NCI-H2029 (cell line): ENCODE measurements at places on chromosomes 6 and 20.
A peak's percentile ranks its signal among the peaks of the same experiment; 100 is the strongest.

DNA sequence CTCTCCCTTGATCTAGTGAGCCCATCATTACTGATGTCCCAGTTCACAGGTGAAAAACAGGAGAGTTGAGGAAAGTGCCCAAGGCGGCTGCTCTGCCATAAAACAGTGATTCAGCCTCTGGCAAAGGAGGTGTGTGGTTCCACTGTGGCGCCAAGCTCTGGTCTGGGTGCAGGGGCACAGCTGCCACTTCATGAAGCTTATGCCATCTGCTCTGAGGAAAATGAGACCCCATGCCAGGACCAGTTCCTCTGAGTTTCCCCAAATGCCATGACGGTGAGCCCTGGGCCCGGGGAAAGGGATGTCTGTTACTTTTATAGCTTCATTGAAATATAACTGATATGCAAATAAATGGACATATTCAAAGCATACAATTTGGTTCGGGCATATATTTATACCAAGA lies 33.7 kb upstream of the ZBP1 start:
- no peak for DNase-seq

DNA sequence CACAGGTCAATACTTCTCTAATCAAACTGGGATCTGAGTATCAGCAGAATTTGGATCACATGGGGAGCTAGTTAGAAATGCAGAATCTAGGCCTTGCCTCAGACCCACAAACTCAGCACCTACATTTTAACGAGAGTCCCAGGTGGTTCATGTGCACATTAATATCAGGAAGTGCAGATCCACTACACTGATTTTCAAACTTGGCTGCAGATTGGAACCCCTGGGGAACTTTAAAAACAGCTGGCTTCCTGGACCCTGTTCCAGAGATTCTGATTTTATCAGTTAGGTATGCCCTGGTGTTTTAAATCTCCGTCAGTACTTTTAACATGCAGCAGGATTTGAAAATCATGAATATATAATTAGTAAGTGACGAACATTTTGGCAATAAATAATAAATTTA lies 1.9 kb upstream of the CST8 start:
- no peak for DNase-seq

GRCh38 chr6:16985513-16986284 lies 116.2 kb upstream of the STMND1 start:
- no peak for DNase-seq

DNA sequence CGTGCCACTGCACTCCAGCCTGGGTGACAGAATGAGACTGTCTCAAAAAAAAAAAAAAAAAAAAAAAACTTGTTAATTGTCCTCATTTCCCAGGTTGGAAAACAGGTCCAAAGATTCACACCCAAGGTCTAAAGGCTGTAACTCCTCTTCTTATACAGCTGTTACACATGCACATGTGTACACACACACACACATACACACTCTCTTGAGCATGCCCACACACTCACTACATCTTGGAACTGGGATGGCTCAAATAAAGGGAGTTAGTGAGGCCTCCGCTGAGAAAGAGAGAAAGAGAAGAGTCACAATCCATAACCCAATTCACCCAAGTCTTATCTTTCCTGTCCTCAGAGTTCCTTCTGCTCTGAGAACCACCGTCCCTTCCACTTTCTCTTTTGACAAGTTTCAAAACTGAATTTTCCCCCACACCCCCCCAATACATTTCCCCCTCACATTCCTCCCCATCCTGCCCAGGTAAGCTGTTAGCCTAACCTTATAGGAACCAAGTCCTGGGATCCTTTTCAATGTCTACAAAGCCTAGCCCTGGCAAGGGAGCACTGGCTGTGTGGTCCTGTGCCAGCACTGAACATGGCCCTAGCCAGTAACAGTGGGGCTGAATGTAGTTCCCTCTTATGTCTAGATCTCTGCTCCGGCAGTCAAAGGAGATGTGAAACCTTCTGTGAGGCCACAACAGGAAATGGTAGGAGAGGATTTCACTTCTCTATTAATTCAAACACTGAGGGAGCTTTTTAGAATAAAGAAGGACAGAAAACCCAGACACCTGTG lies 3.2 kb upstream of the HLA-DMB start:
- no peak for DNase-seq

DNA sequence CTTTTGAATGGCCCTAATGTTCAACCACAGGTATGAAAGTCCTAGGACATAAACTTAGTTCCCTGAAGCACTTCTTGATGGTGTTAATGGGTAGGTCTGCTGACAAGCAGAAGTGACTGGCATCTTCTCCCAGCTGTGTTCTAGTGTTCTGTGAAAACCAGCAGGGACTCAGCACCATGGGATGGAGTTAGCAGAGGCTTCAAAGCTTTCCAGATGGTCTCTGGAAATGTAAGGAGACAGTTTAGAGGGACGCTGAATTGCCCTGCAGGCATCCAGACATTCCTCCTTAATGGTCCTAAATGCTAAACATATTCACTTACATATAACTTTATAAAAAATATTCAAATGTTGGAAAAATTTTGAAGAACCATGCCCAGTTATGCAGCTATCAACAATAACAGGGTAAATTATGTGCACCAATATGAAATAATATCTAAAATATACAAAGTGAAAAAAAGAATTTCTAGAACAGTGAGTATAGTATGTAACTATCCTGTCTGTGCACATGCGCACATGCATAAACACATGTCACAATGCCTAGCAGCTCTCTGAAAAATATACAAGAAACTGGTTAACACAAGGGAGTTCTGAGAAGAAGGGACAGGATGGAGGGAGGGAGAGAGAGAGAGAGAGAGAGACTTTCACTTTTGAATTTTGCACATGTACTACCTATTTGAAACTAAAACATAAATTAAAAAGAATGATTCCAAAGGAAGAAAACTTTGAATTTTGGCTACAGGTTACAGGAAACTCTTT lies 87.2 kb downstream of the PRDM1 start:
- DNase-seq, result no peak

DNA sequence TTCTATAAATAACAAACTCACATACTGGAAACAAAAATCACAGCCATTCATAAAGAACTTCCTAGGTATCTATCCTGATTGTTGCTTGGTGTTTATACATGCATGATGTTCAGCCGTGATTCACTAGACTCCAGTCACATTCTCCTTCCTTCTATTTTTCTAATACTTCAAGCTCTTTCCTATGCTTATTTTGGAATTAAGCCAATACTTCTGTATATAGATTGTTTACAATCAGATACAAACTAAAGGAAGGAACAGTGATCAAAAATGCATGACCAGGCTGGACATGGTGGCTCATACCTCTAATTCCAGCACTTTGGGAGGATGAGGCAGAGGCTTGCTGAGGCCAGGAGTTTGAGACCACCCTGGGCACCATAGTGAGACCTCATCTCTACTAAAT lies 377.5 kb upstream of the IRAK1BP1 start:
- DNase-seq, result no peak

- DNase-seq, result peak; percentile 98
These were observed 26.4 kb upstream of the FAM83C start for GRCh38 chr20:35318502-35319157.

DNA sequence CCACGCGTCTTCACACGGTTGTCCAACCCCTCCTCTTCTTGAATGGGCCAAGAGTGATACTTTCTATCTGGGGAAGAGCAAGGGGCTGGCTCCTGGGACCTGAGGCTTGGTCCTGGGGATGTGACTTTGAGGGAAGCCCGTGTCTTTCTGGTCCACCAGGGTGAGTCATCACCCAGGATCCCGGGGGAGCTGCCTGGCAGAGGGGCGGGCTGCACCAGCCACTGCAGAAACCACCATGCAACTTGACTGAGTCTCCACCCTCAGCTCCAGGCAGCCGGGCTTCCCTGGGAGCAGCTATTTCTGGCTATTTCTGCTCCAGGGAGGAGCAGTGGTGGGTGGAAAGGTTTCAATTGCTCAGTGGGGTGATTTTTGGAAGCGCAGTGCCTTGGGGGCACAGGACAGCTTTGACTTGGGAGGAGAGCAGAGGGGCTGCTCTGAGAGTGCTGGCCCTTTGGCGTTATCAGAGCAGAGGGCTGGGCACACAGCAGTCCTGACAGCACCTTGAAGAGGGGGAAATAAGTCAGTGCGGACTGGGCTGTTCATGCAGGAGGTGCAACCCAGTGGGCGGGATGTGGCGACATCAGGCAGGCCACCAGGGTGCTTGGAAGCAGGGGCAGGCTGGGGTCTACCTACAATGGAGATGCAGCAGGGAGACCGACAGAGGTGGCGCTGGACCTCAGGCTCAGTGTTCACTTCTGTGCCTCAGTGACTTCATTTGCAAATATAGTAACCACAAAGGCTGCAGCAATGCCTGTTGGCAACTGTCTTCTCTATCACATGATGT lies 45.1 kb upstream of the FAM83D start:
- no peak for DNase-seq

GRCh38 chr6:40376113-40376650 lies 211.0 kb downstream of the LRFN2 start:
- DNase-seq, result peak; percentile 81

DNA sequence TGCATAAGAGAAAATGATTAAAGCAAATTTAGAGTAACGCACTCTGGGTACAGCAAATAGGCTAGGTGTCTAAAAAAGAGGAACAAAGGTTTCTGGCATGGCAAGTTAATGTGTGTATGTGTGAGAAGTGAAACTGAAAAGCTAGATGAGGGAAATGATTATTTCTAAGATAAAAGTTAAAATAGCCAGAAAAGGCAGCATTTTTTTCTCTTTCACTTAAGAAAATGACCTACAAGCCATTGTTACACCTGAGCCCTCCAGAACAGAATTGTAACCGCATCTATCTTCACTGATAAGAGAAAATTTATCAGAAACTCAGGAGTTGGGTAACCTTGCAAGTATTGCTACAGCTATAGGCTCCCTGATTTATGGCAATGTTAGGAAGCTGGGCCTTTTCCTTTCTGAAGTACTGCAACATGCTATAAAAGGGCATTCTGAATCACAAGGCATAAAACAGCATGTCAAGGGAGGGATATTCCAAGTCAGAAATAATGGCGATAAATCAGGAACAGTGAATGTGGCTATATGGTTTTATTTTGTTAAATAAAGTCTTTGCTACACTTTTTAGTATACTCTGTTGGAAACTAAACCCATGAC lies 395.3 kb downstream of the TBC1D32 start:
- DNase-seq, result no peak

DNA sequence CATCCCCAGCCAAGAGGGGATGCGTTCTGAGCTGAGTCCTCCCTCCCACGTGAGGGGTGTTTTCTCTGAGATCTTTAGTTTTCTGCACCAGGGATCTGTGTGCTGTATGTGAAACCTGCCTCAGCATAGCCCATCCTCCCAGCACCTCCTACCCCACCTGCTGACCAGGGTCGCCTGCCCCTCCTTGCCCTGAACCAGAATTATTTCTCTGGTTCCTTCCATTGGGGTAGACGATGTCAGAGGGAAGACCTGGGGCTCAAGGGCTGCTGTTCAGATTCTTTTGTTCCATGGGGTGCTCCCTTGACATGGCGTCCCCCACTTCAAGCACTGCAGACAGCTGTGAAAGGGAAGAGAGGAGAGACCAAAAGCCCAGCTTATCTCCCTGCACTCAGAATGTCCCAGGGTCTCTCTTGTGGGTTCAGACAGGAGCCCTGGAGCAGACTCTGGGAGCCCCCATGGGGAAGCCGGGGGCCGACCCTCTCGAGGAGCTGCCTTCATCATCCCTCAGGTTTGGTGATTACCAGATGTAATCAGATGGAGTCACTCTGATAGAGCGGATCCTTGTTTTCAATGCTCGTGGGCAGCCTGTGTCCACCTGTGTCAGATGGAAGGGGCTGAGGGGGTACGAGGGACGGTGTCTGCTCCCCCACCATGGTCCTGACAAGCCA lies 74.3 kb downstream of the ERMARD start:
- DNase-seq, result no peak

- DNase-seq, result no peak
These were observed 40.2 kb downstream of the PPP1R3G start for GRCh38 chr6:5125152-5126006.

DNA sequence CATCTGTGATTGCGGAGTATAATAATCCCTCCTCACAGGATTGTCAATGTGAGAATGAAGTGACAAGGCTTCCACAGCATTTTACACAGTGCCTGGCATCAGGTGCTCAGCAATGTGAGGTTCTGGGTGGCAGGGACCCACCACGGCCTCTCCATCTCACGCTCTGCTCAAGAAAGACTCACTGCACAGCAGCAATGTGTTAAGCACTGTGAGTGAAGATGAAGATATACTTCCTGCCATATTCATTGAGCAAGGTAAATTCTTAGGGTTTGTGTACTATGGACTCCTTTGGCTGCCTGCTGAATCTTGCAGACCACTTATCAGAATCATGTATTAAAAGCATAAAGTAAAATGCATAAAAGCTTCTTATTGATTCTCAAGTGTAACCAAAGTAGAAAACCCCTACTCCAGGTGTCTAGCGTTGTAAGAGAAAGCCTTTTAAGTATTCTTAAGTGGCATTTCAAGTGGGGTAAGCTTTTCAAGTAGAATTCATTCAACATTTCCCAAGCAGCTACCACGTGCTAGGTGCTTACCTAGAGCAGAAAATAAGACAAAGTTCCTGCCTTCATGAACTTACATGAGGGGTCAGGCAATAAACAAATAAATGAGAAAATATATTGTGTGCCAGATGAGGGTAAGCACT lies 17.0 kb upstream of the MEP1A start:
- DNase-seq, result no peak

- DNase-seq, result peak; percentile 16
These were observed 122.6 kb upstream of the MCHR2 start for GRCh38 chr6:100116411-100117194.

- no peak for DNase-seq
These were observed 66.4 kb downstream of the PLEKHG1 start for GRCh38 chr6:150666071-150666470.

- DNase-seq, result no peak
These were observed 85.3 kb upstream of the SCP2D1 start for GRCh38 chr20:18728165-18728869.

DNA sequence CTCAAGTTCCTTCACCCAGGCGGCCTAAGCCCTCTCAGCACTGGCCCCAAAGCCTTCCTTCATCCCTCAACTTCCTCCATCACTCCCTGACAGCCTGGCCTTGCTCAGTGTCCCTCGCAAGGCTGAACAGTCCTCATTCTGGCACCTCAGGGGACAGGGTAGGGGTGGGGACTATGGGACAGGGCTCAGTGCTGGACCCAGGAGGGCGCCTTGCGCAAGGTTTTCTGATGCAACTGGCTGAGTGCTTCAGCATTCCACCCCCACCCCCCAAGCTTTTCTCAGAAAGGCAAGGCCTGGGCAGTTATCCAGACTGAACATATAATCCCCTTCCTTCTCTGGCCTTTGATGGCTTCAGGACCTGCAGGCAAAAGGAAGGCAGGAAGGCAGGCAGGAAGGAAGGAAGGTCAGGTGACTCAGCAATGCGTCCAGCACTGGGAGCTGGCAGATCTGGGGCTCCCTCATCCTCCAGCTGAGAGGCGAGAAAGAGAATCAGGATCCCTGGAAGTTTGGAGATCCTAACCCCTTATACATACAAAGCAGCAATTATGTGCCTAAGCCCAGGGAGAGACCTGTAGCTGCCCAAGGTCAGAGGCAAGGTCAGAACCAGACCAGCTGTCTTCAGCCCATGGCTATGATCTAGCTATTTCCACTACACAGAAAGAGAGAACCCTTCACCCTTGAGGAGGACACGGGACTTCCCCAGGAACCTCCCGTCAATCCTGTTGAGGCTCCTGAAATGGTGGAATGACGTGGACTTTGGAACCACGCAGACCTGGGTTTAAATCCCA lies 8.6 kb upstream of the TRIB3 start:
- peak; percentile 32 for DNase-seq

- DNase-seq, result no peak
These were observed 61.1 kb upstream of the TBX18 start for GRCh38 chr6:84825461-84825860.

GRCh38 chr20:49595811-49596561 lies 28.0 kb upstream of the PTGIS start:
- no peak for DNase-seq
